ENCODE measurements at places on chromosomes 3 and 15.

DNA sequence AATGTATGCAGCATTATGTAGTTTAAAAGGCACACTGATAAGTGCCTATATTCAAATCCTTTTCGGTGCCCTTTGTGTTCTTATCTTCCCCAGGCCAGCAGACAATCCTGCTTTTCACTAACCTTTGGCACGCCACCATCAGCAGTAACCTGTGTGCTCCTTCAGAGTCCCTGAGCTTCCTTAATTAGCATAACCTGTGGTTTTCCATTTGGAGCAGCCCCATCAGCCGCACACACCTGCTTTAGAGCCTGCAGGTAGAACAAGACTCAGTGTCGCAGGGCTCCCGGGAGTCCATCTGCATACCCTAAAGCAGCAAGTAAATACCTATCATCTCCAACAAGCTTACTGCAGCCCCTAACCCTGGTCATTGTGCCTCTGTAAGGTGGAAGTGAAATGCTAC lies 755.1 kb downstream of the ROBO2 start:
- no peak for DNase-seq

DNA sequence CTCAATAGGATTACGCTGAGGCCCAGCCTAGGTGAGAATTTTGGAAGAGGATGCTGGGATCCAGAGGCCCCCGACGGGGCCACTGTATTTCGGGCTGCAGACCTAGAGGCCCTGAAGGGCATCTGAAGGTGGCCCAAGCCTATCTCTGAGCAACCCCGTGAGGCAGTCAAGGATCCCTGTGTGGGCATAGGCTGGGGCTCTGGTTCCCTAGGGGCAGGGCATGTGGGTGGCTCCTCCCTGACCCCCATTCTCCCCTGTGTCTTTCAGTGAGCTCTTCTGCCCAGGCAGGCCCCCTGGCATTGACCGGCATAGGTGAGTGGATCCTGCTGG lies 216.0 kb downstream of the SNRPN start:
- DNase-seq: no peak

DNA sequence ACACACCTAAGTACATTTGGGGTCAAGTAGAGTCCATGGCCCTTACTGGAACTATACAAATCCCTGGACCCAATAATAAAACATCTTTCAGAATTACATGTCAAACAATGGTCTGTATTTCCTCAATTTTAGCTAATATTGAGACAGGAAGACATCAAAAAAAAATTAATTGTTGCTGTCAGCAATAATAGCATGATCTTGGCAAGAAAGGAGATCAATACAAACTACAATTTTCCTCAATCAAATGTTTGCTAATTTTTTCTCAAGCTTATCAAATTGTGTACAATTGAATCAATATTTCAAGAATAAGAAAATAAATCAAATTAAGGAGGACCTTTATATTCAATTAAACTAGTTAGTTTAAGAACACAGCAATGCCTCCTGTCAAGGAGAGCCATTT lies 62.6 kb downstream of the FSIP1 start:
- no peak for DNase-seq

GRCh38 chr3:99881121-99881524 lies 63.5 kb downstream of the CMSS1 start:
- DNase-seq: no peak

- no peak for DNase-seq
These were observed 14.0 kb downstream of the ATRIP start for GRCh38 chr3:48460517-48460902.

- DNase-seq: no peak
These were observed 412.4 kb upstream of the CBLB start for GRCh38 chr3:106281221-106281620.

DNA sequence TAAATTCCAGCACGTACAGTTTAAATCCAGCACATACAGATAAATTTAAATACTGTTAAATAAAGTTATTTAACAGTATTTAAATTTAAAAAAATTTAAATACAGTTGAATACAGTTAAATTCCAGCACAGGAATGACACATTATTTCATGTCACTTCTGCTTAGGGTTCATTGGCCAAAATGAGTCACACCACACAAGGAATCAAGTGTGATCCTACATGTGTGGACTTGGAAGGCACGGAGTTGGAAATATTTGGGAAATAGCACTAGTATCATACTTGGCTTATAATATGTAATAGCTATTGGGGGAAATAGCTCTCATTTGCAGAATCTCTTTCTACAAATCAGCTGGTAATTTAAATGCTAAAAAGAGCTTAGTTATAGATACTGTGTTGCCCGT lies 10.6 kb downstream of the RAB7A start:
- no peak for DNase-seq

GRCh38 chr15:36882487-36883131 lies 217.7 kb downstream of the MEIS2 start:
- DNase-seq: no peak

GRCh38 chr3:33989229-33989628 lies 190.8 kb downstream of the PDCD6IP start:
- no peak for DNase-seq

Data from stimulated activated CD8-positive, alpha-beta memory T cell treated with anti-CD3 and anti-CD28 coated beads, Interleukin-4, amount 100 ng/mL, for 1 hour (primary cell).